NCI-H446 treated with DMSO at 0.1 percent for 48 hours (cell line): ENCODE measurements at places on chromosomes 12 and 14.

DNA sequence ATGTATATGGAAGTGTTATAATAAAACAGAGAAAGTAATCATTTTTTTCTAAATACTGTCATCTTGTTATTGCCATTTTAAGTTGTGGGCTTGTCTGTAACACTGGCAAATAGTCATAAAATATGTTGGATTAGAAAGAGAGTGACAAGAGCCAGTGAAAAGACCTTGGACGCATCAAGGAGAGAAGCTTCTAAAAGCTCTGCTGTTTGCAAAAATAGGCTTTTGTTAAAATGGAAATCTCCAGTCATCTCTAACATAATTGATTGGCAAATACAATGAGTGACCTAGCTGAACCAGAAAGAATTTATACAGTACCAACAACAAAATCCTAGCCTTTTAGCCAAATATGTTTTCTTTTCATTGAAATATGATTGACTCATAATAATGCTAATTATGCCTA, 245.8 kb upstream of the RMST start:
- no peak for DNase-seq

GRCh38 chr12:77372026-77372425, 306.7 kb upstream of the E2F7 start:
- DNase-seq, result no peak

GRCh38 chr14:100815478-100816285, 10.2 kb upstream of the MEG3 start:
- no peak for DNase-seq

- no peak for DNase-seq
Observed at GRCh38 chr14:49951229-49951607, 58.3 kb downstream of the ARF6 start.

GRCh38 chr12:81992461-81992860, 233.3 kb upstream of the PPFIA2 start:
- no peak for DNase-seq

DNA sequence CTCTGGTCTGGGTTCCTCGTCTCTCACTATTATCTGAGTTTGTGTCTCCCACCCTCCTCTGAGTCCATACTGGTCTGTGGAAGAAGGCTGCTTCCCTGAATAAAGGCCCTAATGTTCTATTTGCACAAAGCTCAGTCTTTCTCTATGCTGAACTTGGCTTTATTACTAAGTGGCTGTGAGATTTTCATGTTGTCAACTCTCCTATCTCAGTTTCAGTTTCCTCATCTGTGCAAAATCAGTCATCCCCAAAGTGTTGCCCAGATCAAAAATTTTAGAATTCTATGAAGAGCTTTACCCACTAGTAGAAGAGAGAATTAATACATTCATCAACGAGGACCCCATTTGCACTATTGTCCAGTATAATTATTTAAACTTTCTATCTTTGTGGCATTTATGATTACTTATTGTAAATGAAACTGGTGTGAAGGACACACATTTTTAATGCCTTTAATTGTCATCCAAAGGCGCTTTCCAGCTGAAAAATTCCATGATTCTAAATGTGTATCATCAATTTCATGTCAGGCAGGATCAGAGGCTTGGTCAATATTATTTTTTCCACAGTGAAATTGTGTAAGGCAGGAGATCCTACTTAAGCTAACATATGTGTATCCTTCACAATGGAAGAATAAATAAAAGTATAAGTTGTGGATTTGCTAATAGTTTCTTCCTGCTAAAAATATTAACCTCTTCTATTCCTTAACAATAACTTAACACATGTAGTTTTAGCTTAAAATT, 79.1 kb upstream of the EEA1 start:
- DNase-seq, result no peak

- no peak for DNase-seq
Observed at GRCh38 chr12:94149119-94149780, 873 bp downstream of the PLXNC1 start.

GRCh38 chr14:55141825-55142224, 12.8 kb downstream of the LGALS3 start:
- no peak for DNase-seq

DNA sequence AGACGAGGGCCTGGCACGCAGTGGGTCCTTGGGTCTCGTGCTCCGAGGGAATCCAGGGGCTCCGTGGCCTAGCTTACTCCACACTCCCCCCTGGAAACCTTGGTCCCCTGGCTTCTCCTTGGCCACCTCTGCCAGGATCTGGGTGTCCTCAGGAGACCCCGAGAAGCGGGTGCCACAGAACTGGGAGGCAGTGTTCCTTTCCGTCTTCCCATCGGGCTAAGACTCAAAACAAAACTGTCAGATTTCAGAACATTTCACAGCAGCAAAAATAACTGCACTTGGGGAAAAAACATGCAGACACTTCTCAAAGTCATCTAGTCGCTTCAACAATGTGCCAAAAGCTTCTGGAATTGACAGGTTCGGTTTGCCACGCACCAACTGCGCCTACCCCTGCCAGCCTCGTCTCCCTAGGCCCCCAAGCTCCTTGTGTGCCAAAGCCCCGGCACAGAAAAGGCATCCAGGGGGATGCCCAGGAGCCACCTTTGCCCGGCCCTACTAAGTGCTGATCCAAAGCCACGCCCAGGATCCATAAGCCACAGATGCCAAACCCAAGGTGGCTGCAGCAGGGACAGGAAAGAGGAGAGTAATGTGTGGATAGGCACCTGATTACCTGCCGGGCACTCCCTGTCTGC, 58.4 kb upstream of the DIO3 start:
- no peak for DNase-seq

GRCh38 chr12:10936506-10936905, 2.6 kb downstream of the TAS2R14 start:
- no peak for DNase-seq
